ENCODE measurements at places on chromosomes 7 and 10. TPM values are rescaled to one million over a fixed set of nuclear protein-coding genes. Genes with fewer than 3 reads are reported as not detected.
A peak's percentile ranks its signal among the peaks of the same experiment; 100 is the strongest.

- DNase-seq: no peak
These were observed 353.2 kb downstream of the HGF start for GRCh38 chr7:81416659-81417058.

ADCY1 gene
- total RNA-seq: 8.9 TPM

DNA sequence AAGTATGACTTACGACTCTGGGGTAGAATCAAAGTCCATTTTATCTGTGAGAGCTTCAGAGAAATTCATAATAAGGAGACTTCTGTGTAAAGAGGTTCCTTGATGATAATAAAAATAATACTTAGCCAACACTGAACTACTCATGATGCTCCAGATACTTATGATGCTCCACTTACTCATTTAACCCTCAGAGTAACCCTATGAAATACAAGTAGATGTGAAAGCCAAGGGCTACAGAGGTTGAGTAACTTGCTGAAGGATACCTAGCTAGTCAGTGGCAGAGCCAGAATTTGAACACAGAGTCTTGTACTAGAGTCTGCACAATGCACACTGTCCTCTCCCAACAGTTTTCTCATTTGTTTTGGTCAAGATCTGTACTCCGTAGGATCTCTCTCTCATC lies 89.5 kb downstream of the HECW1 start:
- DNase-seq: no peak

CCDC146 gene
- total RNA-seq: 11.0 TPM

DNA sequence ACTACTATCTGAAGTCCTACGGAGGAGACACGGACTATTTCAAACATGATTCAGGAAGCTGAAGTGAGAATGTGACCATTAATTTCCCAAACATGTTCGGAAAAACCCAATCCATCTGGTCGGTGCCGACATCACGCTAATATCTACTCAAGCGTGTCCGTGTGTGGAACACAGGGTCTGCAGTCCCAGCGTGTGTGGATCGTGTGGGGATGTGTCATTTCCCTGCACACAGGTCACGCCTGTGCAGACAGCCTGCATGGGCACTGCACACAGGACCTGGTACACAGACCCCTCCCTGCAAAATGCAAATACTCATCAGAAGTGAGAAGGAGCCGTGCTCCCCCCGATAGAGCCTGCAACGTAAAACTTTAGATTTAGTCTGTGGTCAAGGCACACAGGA lies 57.8 kb downstream of the CARD11 start:
- no peak for DNase-seq

DNA sequence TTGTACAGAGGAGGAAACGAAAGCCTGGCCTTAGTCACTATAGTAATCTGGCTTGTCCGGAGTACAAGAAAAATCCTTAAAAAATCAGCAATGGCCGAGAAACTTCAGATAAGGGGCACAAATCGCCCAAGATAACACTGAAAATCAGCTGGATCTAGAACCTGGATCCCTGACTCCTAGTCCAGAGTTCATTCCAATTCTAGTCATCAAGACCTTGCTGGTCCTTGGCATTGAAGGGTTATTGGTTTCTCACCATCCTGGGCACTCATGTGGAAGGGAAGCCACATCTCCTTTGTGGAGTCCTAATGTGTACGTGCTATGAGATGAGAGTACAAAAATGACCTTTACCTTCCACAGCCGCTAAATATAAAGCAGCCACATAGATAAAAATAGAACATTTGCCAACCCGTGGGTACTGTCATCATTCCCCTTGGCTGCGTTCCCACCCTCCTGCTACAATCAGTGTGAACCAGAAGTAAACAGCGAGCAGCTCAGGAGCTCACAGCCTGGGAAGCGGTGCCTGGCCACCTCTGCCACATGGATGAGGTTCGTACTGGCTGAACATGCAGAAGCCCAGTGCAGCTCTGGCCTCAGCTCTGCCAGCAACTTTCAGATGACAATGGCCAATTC lies 116.0 kb upstream of the PDLIM1 start:
- peak; percentile 90 for DNase-seq

All from left ventricle myocardium superior (tissue), 1 donor.